ENCODE measurements at places on chromosomes 6 and 20. TPM values are rescaled to one million over a fixed set of nuclear protein-coding genes. Genes with fewer than 3 reads are reported as not detected.
A peak's percentile ranks its signal among the peaks of the same experiment; 100 is the strongest.

GRCh38 chr20:36540551-36541211, 638 bp upstream of the MYL9 start:
- H3K36me3 ChIP-seq, result peaks cover 19% of the 10 kb centered on the region
- H3K4me3 ChIP-seq, result peak overlapping the region; percentile 73
- H3K27ac ChIP-seq, result peak overlapping the region; percentile 95
- no peaks in the 10 kb centered on the region for H3K27me3 ChIP-seq
- peaks cover 79% of the 10 kb centered on the region for H3K4me1 ChIP-seq

DNA sequence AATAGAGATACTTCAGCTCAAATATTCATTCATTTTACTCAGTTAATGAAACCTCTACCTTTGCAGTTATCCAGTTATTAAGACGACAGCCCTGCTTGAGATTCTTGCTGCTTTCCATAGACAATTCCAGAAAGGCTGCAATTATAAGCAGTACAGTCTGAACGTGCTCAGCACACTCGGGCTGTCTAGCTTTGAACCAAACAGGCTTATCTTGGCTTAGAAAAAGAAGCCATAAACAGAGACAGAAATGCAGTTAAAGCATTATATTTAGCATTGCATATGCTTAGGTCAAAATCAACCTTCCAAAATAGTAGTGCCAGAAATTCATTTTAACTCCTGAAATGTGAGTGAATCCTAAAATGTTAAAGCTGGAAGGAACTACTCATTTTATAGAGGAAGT, 204.1 kb upstream of the KCNQ5 start:
- no peak overlapping the region for H3K4me3 ChIP-seq
- no peaks in the 10 kb centered on the region for H3K36me3 ChIP-seq
- no peak for DNase-seq
- H3K4me1 ChIP-seq, result no peaks in the 10 kb centered on the region
- H3K27ac ChIP-seq, result no peak overlapping the region
- H3K27me3 ChIP-seq, result no peaks in the 10 kb centered on the region

DNA sequence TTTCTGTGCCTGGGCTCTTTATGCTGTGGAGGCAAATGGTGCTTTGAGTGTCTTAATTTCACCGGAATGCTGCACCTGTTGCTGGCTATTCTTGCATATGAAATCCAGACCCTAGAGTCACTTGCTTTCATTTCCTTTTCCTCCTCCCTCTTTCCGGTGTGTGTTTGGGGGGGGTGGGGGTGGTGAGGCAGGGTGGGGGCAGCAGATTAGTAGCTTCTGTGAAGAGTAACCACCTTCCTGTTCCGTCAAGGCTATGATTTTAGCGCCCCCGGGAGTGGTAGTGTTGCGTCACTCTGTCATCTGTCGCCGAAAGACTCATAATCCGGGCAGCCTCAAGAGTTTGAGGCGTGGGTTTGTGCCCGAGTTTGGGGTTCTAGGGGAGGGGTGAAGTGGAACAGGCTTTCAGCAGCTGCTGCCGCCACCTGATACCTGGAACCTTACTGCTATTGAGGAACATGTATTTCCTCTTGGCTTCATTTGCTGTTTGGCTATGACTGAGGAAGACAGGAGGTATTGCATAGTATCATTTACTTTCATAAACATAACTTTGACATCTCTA, 49.1 kb downstream of the UTRN start:
- no peaks in the 10 kb centered on the region for H3K27me3 ChIP-seq
- DNase-seq, result peak; percentile 91
- no peak overlapping the region for H3K27ac ChIP-seq
- no peak overlapping the region for H3K4me3 ChIP-seq
- H3K36me3 ChIP-seq, result no peaks in the 10 kb centered on the region

The RAB44 gene
- 1.5 TPM for total RNA-seq

DNA sequence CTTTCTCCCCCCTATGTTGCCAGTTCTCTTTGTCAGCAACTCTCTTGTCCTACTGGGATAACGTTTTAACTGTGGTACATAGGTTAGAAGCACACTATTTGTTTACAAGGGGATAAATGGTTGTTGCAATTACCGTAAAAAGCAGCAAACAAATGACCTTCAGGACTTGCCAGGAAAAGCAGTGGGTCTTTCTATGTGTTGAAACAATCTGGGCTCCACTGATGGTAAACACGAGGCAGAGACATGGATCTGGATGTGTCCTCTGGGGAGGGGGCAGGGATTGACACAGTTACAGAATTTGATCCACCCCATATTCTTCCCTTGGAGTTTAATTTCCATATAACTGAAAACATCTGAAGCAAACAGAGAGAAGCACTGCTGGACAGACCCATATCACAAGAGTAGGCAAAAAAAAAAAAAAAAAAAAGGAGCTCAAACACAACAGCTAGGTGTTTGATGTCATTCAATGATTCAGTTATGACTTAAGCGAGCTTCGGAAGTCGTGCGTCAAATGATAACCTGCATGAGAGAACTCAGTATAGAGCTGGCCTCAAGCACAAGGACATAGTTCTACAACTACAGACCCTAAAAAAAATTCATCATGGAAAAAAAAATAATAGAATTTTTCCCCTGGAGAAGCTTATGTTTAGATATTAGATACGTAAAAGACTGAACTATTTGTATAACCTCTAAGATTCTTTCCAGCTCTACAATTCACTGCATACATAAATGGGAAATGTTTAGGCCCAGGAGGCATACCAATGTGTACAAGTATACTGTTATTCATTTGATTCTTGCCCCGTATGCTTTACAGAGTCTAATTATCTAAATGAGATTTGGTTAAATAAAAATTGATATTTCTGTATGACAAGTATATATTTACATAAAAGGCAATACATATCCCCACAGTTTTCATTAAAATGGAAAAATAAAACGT, 127.7 kb downstream of the ALDH8A1 start:
- no peak for DNase-seq
- H3K36me3 ChIP-seq, result no peaks in the 10 kb centered on the region
- H3K27me3 ChIP-seq, result no peaks in the 10 kb centered on the region
- no peak overlapping the region for H3K27ac ChIP-seq
